HL-60 (cell line): ENCODE measurements at places on chromosomes 4 and X.

GRCh38 chr4:41757521-41758156 is 9.1 kb upstream of the PHOX2B start:
- DNase-seq, result no peak

DNA sequence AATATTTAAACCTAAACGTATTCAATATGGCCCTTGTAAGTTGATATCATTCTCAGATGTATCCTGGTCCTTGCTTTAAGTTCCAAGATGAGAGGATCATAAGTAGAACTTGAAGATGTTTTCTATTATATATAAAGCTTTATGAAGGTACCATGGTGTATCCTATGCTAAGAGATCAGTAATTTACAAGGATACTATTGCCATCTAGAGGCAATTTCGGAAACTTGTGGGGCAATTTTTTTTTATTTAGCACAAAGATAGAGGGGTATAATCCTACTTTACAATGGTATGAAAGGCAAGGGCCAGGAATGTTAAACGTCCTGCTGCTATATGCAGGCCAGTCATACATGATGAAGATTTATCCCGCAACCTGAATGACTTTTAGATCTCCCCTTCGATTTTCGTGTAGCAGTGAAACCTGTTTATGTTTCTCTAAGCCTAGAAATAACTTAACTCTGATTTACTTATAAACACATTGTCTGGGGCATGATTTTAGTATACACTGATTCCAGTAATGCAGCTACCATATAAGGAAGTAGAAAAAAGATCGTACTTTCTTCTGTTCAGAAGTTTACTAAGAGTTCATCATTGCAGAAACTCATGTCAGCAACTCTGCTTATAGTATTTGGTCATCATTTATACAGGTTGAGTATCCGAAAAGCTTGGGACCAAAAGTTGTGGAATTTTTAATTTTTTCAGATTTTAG is 2.6 kb downstream of the SLC25A31 start:
- no peak for DNase-seq

GRCh38 chrX:116607776-116608175 is 145.0 kb upstream of the CT83 start:
- DNase-seq, result no peak

- DNase-seq, result no peak
These were observed 25.9 kb upstream of the SFRP2 start for GRCh38 chr4:153814789-153815188.

- DNase-seq, result no peak
These were observed 16.3 kb downstream of the PJA1 start for GRCh38 chrX:69148946-69149345.

GRCh38 chrX:74216421-74216820 is 87.6 kb upstream of the ZCCHC13 start:
- no peak for DNase-seq

DNA sequence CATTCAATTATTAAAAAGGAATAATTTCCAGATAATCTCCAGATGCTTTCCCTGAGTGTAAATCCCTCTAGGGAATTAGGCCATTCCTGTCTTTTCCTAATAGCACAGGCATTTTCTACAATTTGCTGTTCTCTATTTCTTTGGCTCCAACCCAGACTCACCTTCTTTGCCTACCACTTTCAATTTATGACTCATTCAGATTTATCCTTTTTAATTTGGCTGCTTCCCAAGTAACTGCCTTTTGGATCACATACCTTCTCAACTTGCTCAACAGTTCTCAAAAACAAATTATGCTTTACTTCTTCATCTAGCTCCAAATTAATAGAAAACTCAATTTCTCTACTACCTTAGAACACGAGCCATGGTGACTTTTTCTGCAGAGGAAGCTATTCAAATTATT is 1166.3 kb upstream of the PCDH7 start:
- DNase-seq, result no peak

- no peak for DNase-seq
These were observed 8.0 kb downstream of the HERC3 start for GRCh38 chr4:88600176-88600838.

DNA sequence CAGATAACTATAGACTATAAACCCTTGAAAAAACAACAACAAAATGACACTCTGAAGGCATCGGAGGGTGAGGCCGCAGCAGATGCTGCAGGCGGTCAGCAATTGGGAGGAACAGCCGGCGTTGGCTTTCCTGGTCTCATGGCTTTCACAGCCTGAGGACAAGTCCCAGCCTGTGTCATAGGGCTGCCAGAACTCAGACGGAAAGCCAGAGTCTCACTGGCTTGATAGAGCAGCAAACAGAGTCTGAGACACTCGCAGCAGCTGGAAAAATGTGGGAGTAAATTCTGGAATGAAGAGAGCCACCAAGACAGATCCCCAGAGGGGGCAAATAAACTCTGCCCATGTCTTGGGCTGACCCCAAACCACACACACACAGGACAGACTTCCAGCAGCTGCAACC is 86.3 kb downstream of the PPP2R2C start:
- no peak for DNase-seq
